Smooth muscle cell of the brain vasculature (primary cell): ENCODE measurements at places on chromosomes 3 and 15.

GRCh38 chr3:177146646-177147045, 50.6 kb downstream of the TBL1XR1 start:
- no peak for DNase-seq

DNA sequence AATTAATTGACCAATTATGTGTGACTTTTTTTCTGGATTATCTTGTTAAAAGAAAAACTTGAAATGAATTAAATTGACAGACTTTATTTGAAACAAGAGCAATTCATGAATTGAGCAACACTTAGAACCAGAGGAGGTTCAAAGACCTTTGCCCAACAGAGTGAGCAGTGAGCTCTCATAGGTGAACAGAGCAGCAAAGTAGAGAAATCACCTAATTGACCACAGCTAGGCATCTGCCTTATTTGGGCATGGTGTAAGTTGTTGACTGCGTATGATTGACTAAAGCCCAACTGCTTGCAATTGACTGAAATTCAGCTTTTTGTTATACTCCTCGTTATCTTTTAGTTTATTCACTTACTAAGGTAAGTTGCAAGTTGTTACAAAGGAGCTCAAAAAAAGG, 1216.0 kb upstream of the ALCAM start:
- no peak for DNase-seq

DNA sequence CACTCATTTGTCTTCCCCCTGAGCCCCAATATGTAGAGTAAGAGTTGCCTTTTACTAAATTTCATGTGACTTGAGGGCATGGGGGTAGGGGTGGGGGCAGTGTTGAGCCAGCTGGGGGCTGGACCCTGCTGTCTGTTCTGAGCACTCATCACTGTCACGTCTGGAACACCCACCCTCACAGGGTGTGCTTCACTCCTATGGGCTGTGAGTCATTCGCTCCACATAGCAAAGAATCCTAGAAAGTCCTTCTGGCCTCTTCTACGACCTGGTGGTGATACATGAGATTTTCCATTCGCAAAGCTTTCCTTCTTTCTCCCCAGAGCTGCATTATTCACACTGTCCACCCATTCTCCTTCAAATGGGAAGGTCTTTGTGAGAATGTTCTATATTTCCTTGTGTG, 43.6 kb upstream of the MGLL start:
- no peak for DNase-seq

- DNase-seq, result no peak
Measured at GRCh38 chr3:127464642-127465041, 125.9 kb downstream of the TPRA1 start.

- no peak for DNase-seq
Measured at GRCh38 chr15:89363133-89363532, 28.5 kb upstream of the POLG start.

- DNase-seq, result no peak
Measured at GRCh38 chr3:106256249-106256957, 387.6 kb upstream of the CBLB start.

DNA sequence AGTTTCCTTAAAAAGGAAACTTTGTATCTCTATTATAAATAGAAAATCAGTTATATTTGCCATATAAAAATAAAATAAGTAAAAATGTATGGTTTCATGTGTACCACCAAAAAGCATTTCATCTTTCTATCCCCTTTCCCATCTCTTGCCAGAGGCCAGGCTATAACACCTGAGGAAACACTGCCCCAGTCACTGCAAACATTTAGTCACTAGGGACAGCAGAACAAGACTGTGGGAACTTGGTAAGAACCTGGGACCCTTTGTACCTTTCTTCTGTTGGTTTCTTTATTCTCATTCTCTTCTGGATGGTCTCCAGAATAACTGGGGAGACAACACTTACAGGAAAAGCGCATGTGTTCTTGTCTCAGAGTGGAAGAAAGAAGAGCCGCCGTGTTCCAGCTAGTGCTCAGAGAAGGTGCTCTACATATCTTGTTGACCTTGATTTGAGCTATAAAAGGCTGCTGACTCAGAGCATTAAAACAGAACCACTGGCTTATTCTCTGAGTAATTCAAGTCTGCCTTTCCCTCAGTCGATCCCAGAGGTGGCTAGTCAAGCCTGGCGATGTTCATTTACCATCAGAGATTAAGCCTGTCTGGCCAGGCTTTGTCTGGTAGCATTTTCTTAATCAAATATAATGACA, 361.6 kb downstream of the RBMS3 start:
- DNase-seq, result peak; percentile 21

- DNase-seq, result no peak
Measured at GRCh38 chr3:54900838-54901591, 26.8 kb downstream of the LRTM1 start.
